ENCODE measurements at places on chromosomes 2 and 18.

GRCh38 chr18:45998244-45998643 lies 31.1 kb upstream of the EPG5 start:
- DNase-seq, result no peak

DNA sequence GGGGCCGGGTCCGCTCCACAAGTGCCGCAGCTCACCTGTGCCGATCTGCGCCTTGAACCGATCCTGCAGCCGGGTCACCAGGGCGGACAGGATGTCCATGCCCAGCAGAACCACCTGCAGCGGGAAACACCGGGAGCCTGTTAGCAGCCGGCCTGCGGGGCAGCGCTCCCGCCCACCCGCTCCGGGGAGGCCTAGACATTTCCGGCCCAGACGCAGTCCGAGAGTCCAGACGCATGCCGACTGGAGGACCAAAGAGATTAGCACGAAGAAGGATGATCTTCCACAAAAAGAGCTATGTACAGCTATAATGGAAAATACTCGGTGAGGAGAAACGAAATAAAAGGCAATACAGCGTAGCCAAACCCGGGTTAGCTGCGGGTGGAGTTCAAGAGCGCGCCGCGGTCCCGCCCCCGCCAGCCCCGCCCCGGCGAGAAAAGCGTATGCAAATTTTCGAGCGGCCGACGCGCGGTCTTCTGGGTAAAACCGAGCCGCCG lies 421 bp upstream of the RNU4ATAC start:
- peak; percentile 72 for DNase-seq

GRCh38 chr18:21112543-21113105 lies 1.0 kb upstream of the ROCK1 start:
- no peak for DNase-seq

DNA sequence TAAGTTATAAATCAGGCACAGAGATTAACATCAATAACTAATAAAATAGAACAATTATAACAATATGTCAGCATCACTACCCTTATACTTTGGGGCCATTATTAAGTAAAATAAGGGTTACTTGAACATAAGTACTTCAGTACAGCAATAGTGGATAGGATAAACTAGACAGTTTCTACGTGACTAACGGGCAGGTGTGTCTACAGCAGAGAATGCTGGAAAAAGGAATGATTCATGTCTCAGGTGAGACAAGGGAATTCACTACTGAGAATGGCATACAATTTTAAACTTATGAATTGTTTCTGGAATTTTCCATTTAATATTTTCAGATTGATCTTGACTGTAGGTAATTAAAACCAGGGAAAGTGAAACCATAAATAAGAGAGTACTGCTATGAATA lies 5.5 kb downstream of the WDR75 start:
- DNase-seq, result no peak

GRCh38 chr2:97675430-97676113 lies 6.1 kb downstream of the C2orf92 start:
- DNase-seq, result no peak

GRCh38 chr2:237291138-237291792 lies 122.7 kb downstream of the COL6A3 start:
- DNase-seq, result peak; percentile 4

DNA sequence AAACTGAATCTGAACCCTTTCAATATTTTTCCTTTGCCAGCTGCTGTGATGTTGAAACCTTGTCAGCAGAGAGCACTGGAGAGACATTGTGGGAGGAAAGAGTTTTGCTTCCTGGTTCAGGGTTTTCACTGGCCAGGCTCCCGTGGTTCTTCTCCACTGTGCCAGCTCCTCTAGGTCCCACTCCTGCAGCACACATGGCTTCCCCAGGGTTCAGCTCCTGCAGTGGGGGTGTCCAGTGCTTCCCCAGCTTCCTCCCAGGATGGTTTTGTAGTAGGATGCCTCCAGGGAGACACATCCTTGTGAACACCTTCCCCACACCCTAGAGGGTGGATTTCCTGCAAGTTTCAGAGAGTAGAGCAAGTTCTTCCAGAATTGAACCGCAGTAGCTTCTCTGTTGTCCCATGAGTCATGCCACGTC lies 24.0 kb upstream of the SULT1C3 start:
- DNase-seq, result no peak

- no peak for DNase-seq
Observed at GRCh38 chr2:179995741-179996515, 11.2 kb downstream of the CWC22 start.

GRCh38 chr2:27222407-27222806 lies 5.2 kb downstream of the CAD start:
- DNase-seq, result no peak

GRCh38 chr2:167353605-167354280 lies 465.5 kb downstream of the XIRP2 start:
- DNase-seq, result no peak

GRCh38 chr2:58893656-58894351 lies 652.7 kb upstream of the FANCL start:
- no peak for DNase-seq

- no peak for DNase-seq
Observed at GRCh38 chr2:36376319-36376765, 20.8 kb downstream of the CRIM1 start.

DNA sequence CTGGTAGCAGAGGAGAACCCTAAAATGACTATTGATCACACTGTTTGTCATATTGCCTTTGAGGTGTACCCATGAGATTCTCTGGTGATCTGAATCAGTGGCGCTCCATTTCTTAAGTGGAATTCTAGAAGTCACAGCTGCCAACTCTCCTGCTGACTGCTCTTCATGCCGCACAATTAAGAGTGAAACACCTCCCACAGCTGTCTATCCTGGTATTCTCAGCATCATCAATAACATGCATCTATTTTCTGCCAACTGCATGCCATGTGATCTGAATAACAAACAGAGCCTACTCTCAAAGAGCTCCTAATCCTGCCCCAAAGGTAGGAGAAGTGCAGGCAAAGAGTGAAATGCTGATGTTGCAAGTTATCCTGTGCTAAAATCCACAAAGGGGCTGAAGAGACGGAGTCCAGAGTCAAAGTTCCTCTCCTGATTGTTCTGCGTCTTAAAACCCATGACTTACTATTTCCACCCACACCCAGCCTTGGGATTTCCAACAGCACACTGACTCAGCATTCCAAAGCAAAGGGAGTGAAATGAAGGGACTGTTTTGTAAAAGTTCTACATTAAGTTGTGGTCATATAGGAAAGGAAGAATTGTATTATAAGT lies 13.7 kb upstream of the DAPL1 start:
- DNase-seq, result no peak

- DNase-seq, result no peak
Observed at GRCh38 chr18:24369426-24369825, 28.2 kb downstream of the OSBPL1A start.

GRCh38 chr2:158928965-158929364 lies 39.5 kb upstream of the TANC1 start:
- DNase-seq, result no peak

DNA sequence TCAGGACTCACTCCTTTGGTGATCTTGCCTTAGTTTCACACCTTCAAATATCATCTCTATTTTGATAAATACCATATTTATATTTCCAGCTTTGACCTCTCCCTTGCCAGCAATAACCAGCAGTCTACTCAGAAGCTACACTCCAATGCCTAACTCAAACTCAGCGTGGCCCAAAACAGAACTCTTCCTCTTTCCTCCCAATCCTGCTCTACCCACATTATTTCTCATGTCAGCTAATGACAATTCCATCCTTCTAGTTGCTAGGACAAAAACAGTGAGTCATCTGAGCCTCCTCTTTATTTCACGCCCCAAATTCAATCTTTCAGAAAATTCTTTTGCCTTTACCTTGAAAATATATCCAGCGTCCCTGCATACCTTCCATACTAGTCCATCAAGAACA lies 23.5 kb downstream of the CYRIA start:
- DNase-seq, result no peak

DNA sequence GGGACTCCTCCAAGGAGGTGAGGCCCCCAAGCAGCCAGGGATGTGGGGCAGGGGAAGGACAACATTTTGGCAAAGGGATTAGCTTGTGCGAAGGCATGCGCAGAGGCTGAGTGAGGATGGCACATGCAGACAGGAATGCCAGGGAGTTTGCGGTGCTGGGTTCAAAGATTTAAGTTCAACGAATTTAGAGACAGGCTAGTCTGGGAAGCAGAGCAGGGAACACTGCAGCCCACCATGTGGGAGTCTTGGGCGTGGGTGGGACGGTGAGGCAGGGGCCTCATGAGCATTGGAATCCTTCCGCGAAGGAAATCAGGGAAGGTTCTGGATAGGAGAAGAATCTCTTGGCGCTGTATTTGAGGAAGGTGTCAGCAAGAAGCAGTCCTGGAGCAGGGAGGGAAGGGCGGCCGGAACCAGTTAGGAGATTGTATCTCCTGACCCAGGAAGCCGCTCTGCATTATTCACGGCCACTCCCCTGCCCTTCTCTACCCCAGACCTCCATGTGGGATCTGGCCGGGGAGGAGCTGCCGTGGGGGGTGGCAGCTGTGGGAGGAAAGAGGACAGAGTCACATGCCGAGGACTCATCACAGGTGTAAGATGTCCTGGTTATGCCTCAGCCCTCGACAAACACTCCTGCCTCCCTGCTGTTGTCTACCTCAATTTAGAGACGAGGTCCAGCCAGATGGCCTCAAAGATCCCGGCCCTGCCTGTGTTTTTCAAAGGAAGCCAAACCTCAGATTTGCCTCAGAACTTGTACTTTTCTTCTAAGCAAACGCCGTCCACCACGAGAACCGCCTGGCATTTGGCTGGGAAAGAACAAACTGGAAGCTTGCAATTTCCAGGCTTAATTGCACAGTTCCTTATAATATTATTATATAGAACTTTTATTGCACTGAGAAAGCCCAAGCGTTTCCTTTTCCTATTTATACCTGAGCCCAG lies 123.7 kb upstream of the SMAD2 start:
- DNase-seq, result no peak

DNA sequence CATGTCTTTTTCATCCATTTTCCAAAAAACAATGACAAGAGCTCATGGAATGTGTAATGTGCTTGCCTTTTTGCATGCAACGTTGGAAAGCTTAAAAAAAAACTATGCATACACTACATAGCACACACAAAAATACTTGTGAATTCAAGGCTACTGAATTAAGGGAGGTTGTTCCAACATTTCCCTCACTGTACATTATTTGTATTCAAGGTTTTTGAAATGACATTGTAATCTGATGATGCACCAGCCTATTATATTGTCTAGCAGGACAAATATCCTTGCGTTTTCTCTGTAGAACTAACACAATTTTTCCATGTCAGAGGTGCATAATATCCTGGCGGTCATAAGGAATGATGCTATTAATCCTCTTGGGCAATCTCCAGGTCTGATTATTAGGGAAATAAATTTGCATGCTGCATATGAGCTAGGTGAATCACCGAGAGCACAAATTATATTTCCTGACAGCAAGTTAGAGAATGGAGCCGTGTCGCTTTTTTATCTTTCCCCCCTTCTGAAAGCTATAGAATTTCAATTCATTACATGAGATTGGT lies 836.9 kb upstream of the FANCL start:
- DNase-seq, result no peak

- DNase-seq, result no peak
Observed at GRCh38 chr2:20928617-20929016, 105.7 kb upstream of the LDAH start.

DNA sequence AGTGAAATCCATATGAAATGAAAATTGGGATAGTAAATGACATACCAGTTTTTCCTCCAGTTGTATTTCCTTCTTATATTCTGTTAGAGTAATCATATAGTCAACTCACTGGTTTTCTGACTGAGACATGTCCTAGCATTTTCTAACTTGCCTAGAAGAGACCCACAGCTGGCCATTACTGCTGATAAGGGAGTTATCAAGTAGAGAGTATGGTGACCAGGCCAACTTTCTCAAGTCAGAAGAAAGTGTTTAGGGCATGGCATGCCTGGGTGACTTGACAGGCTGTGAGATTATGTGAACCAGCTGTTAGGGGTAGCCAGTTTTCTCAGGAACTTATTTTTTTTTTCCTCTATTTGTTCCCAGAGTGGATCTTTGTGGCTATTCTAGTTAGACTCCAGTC lies 81.2 kb downstream of the GPD2 start:
- DNase-seq, result no peak

- no peak for DNase-seq
Observed at GRCh38 chr2:100544911-100545596, 17.7 kb upstream of the PDCL3 start.

DNA sequence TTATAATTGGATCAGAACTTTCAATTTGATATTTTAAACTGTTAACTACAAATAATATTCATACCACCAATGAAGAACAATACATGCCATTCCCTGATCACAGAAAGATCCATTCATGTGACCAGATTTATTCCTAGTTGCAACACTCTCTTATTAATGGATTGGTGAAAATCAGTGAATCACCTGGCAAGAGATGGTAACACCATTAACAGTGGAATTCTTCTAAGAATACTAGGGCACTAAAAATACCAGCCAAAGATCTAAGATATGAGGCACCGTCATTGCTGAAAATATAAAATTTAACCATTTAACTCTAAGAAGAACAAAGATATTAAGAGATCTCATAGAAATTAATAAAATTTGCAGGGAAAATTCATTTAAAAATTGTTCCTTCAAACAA lies 58.1 kb downstream of the MAP4K3 start:
- DNase-seq, result no peak

GRCh38 chr2:21231985-21232384 lies 108.2 kb downstream of the TDRD15 start:
- DNase-seq, result no peak

DNA sequence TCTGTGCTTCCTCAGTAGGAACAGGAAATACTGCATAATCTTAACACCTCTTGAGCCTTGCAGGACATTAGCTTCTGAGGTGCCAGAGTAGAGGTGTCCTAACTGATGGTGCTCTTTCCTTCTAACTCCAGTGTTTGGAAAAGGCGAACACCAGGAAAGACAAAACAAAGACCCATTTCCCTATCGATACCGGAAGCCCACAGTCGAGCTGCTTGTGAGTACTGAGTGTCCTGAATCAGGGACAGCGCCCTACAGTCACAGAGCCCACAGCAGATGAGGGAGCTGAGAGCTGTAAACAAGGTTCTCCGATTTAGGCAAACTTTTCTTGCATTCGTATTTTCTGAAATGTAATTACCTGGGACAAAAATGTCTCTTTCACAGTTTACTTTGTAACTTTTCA lies 50.7 kb downstream of the SLC14A2 start:
- DNase-seq, result no peak

GRCh38 chr2:57523304-57523703 lies 523.3 kb upstream of the VRK2 start:
- no peak for DNase-seq

- DNase-seq, result no peak
Observed at GRCh38 chr2:222309766-222310165, 11.0 kb upstream of the PAX3 start.

- no peak for DNase-seq
Observed at GRCh38 chr2:15731213-15731888, 139.7 kb downstream of the DDX1 start.

DNA sequence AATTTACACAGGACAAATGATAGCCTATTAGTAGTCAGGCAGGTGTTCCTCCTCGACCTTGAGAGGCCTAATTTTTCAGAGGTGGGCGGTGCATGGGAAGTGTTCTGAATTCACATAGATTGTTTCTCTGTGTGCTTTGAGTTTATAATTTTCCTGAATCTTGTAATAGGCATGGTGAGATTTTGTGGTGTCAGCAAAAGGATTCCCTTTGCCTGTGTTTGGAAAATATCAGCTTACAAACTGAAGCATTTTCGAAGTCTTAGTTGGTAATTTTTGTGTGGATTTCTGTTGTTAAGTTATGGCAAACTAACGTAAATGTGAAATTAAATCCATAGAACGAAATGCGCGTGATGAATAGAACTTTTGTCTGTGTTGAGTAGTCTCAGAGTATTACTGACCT lies 194.0 kb upstream of the RBMS1 start:
- DNase-seq, result no peak

- DNase-seq, result no peak
Observed at GRCh38 chr2:8677646-8678592, 3.9 kb upstream of the ID2 start.

- DNase-seq, result no peak
Observed at GRCh38 chr2:120768112-120769048, 32.7 kb downstream of the GLI2 start.

All from stimulated activated CD4-positive, alpha-beta T cell treated with anti-CD3 and anti-CD28 coated beads, TNF-alpha, amount 100 ng/mL, for 4 hours (primary cell).